ENCODE measurements at places on chromosomes 16 and 17.
A peak's percentile ranks its signal among the peaks of the same experiment; 100 is the strongest.

DNA sequence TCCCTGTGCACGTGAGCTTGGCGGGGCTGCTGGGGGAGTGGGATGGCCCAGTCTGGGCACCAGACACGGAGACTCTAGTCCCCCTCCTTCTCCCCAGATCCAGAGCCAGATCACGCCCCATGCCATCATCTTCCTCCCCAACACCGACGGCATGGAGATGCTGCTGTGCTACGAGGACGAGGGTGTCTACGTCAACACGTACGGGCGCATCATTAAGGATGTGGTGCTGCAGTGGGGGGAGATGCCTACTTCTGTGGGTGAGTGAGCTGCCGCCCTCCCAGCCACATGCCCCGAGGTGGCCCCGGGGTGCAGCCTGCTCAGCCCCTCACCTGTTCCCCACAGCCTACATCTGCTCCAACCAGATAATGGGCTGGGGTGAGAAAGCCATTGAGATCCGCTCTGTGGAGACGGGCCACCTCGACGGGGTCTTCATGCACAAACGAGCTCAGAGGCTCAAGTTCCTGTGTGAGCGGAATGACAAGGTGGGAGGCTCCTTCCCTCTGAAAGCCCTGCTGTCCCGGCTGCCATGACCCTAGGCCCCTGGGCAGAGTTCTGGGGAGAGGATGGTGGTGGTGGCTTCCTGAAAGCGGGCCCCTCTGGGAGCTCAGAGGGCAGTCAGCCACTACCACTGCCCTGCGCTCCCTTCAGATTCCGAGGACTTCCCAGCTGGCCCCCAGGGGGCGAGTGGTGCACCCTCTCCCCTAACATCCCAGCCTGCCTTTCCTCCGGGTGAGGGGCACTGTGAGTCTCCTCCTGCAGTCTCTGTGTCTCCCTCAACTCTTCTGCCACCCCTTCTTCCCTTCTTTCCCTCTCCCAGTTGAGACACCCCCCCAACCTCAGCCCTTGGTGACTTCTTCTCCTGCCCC, 2.8 kb upstream of the C17orf107 start:
- no peak for DNase-seq

DNA sequence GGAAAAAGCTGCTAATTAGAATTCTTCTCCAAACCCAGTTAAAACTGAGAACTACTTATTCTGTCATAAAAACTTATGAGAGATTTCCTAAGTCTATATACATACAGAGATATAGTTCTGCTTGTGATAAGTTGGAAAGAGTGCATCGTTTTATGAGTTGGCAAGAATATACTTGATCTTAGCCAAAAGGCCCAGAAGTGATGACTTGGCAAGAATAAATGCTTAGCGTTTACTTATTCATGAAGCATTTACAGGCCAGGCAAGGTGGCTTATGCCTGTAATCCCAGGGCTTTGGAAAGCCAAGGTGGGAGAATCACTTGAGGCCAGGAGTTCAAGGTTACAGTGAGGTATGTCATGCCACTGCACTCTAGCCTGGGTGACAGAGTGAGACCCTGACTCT, 81.7 kb downstream of the CYB561 start:
- DNase-seq = no peak

GRCh38 chr17:71084219-71084618, 914.9 kb downstream of the KCNJ2 start:
- DNase-seq = no peak

- peak; percentile 4 for DNase-seq
Measured at GRCh38 chr16:51120730-51121347, 30.2 kb downstream of the SALL1 start.

DNA sequence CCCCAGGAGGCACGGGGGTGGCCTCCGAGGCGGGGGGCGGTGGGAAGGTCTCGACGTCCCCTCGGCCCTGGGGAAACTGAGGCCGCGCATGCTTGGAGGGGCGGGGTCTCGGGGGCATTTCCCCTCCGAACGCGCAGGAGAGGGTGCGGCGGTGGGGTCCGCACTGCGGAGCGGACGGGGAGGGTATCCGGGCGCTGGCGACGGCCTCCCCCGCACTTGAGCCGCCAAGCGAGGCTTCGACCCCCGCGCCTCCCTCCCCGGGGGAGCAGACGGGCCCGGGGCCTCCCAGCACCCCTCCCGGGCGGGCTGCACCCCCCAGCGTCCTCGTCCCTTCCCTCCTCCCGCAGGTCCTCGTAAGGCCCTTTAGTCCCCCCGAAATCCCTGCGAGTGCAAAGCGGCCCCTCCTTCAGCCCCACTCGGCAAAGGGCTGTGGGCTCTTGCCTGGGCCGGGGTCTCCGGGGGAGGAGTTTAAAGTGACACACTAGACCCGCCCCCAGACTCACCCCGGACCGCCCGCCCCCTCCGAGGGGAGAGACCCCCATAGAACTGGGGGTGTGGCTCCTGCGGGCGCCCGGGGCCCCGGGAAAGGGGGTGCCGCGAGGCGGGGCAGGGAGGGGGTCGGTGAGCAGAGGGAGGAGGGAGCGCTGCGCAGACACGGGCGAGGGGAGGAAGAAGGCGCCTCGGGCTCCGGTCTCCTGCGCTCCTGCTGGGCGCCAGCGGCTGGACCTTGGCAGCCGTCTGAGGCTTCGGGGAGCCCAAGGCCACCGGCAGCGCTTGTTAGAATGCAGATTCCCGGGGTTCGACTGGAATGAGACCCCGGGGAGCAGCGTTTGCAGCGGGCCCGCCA, 632 bp downstream of the BAIAP3 start:
- no peak for DNase-seq

- DNase-seq = no peak
Measured at GRCh38 chr17:32515677-32516383, 29.0 kb downstream of the CDK5R1 start.

- DNase-seq = no peak
Measured at GRCh38 chr16:85127379-85127723, 15.1 kb upstream of the CIBAR2 start.

DNA sequence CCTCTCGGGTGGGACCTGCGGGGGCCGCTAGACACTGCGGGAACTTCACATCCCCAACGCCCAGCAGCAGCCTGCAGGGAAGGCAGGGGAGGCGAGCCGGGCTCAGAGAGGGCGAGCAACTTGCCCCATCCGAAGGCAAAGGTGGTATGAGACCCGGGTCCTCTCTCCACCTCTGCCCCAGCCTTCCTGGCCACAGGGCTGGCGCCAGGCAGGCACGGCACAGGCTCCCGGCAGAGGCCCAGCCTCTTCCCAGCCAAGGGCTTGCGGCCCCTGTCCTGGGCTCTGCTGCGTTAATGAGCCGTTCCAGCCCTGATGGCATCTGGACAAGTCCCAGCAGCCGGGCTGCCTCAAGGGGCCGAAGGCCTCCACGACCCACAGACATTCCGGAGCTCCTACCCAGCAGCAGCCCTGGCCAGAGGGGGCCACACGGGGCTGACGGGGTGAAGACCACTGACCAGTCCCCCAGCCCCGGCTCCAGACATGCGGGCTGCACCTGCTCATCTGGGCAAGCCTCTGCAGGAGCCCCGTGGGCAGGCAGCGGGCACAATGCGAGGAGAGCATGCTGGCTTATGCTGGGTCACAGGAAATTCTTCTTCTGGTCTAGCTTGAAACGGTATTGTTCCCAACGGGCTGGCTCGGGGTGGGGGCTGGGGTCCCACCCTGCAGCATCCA, 1.2 kb upstream of the HS3ST6 start:
- no peak for DNase-seq

- peak; percentile 72 for DNase-seq
Measured at GRCh38 chr17:44348234-44348987, 3.3 kb downstream of the GRN start.

DNA sequence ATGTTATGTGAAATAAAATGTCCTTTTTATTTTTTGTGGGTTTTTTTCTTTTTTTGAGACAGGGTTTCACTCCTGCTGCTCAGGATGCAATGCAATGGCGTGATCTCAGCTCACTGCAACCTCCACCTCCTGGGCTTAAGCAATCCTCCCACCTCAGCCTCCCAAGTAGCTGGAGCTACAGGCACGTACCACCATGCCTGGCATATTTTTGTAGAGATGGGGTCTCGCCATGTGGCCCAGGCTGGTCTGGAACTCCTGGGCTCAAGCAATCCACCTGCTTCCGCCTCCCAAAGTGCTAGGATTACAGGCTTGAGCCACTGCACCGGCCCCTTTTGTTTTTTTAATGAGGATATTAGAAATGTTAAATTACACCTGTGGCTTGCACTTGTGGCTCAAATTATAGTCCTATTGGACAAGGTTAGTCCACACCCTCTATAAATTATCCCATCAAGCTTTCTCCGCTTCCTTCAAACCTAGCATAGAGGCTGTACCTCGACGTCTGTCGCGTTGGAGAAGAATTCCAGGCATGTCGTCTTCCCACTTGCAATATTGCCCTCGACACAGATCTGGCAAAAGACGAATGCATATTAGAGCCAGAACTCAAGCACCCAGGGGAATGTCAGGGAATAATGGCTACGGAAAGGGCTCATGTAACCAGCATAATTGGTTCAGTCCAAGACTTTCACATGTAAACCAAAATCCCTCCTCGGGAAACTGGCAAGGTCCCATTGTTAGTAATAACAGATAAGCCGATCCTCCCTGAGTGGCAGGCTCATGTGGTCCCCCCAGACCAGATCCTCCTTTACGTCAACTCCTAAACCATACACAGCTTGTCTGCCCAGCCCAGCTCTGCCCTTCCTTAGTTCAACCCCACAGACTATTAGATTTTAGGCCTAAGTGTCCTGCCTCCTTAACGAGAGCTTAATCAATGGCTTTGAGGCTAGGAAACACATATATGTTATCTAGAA, 8.2 kb downstream of the TK2 start:
- no peak for DNase-seq

DNA sequence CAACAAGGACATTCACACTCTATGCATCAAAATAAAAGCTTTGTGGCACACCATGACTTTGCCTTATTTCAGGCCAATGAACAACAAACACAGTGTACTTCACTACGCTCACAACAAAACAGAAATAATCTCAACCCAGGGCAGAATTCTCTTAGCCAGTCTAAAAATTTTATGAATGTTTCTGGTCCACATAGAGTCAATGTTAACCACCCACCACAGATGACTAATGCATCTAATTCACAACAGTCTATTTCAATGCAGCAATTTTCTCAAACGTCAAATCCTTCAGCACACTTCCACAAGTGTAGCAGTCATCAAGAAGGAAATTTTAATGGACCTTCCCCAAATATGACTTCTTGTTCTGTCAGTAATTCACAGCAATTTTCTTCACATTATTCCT, 101.7 kb downstream of the CHD9 start:
- no peak for DNase-seq

DNA sequence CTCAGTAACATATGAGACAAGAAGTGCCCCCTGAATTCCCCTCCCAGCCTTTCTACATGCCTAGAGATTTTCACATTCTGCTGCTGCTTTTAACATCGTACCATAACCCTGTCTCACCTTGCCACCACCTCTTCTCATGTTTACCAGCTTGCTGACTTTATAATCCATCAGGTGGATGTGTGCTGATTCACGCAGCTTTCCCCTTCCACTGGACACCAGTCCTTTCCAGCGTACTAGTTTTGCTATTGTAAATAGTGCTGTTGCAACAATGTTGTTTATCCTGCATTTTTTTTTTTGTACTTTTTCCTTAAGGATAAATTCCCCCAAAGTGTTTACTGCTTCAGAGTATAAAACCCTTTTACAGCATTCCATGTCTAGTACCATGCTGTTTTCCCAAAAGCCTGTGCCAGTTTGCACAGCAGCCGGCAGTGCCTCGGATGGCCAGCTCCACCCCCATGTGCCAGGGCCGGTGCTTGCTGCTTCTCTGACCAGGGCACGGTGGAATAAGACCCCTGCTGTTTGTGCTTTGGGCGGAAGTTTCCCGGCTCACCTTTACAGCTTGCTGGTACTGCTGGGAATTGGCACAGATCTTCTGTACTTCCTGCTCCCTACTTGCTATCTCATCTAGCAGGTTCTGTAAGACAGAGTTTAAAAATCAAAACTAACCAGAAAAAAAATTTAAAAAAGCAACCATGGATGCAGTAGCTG, 41.3 kb downstream of the UBN1 start:
- no peak for DNase-seq

GRCh38 chr17:46795379-46795952, 23.0 kb downstream of the WNT3 start:
- DNase-seq = no peak

GRCh38 chr17:42720996-42721583, 23.8 kb downstream of the EZH1 start:
- no peak for DNase-seq

GRCh38 chr17:80180192-80180591, 10.4 kb downstream of the CARD14 start:
- no peak for DNase-seq

DNA sequence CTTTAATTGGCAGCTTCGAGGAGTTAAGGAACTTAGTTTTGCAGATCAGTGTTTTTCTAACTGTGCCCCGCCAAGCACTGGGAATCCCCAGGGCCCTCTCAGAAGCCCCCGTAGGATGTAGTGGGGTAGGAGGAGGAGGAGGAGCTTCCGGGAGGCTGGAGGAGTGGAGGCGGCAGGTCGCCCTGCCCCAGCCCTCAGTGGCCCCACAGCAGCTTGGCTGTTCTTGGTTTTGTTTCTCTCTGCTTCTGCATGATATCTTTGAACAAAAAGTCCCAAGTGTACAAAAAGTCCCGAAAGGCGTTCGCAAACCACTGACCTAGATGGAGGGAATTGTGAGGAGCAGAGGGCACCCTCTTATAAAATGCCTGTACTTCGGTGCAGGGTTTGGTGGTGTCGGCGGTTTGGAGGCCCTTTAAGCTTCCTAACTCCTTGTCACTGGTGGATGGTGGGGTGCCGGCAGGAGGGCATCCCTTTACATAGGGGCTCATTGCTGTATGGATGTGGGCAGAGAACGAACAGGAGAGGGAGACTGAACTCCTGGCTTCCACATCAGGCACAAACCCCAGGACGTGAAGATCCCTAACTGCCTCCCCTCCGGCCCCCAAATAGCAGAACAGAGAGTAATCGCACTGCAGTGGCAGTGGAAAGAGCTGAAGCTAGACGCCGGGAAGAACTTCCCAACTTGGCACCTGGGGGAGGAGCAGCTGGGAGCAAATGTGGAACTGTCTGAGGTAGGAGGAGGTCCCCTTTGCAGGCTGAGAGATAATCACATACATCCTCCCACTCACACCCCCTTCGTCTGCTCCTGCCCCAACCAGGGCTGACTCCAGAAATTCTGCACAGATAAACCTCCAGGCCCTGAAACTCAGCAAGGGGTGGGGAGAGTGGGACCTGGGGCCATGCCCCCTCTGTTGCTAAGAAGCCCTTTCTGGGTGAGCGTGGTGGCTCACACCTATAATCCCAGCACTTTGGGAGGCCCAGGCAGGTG, 20.1 kb downstream of the EPOP start:
- DNase-seq = no peak

- no peak for DNase-seq
Measured at GRCh38 chr16:20897253-20897897, 2.8 kb downstream of the DCUN1D3 start.

GRCh38 chr16:11131706-11132105, 124.3 kb downstream of the SOCS1 start:
- DNase-seq = no peak

DNA sequence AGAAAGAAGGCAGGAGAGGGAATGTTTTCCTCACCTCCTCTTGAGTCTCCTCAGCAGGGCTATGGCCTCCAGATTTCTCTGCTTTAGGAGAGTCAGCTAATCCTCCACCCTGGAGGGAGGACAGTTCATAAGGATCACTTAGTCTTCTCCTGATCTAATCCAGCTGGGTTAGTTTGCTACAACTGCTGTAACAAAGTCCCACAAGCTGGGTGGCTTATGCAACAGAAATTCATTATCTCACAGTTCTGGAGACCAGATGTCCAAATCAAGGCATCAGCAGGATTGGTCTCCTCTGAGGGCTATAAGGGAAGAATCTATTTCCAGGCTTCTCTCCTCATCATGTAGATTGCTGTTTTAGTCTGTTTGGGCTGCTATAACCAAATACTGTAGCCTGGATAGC, 40.6 kb upstream of the XYLT1 start:
- no peak for DNase-seq
